ENCODE measurements at places on chromosomes 2 and 18.

DNA sequence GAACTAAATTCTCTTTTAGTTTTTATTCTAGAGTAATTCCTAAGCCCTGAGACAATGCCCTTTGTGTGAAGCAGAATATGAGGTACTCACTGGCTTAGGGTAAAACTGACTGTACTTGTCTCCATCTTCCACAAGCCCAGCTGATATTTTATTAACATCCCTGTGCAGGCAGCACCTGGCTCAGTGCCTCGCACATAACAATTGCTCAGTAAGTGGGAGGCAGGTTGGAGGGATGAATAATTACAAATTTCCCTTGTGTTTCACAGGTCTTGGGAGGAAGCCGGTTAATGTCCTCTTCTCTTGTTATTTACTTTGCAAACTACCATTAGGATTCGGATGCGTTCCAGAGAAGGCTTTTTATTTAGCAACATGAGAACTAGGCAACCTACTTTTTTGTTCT, 249.8 kb upstream of the FSHR start:
- DNase-seq: no peak

DNA sequence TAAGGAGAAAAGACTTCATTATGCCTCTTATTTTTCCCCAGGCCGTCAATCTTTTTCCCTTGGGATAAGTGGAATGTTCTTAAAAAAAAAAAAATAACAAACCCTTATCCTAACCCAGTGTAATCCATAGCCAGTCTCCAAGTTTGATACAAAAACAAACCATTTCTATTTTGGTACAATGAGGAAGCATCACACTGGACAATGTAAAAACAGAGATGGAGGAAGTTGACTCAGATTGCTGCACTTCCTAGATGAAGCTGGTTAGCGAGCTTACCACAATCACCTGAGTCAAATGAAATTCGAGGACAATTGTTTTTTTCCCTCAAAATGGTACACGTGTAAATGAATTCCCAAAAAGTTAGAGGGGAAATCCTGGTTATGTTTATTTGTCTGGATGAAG, 259.7 kb downstream of the TCF4 start:
- no peak for DNase-seq

GRCh38 chr18:2707551-2708168, 52.1 kb downstream of the SMCHD1 start:
- DNase-seq: no peak

DNA sequence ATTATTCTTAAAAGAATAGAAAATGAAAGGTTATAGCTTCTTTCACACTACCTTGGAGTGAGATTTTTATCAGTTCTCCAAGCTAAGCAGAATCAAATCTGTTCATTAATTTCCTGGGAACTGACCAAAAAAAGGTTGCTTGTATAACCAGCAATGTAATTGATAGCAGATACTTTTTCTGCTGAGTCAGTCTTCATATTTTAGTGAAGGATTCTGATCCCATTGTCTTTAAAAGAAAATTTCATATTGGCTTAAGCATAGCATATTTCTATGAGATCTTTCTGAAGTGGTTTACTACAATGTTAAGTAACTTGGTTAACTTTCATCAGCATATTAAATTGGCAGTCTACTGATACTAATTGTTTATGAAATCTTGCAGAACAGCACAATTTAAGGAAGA, 338.0 kb downstream of the TMX3 start:
- no peak for DNase-seq

DNA sequence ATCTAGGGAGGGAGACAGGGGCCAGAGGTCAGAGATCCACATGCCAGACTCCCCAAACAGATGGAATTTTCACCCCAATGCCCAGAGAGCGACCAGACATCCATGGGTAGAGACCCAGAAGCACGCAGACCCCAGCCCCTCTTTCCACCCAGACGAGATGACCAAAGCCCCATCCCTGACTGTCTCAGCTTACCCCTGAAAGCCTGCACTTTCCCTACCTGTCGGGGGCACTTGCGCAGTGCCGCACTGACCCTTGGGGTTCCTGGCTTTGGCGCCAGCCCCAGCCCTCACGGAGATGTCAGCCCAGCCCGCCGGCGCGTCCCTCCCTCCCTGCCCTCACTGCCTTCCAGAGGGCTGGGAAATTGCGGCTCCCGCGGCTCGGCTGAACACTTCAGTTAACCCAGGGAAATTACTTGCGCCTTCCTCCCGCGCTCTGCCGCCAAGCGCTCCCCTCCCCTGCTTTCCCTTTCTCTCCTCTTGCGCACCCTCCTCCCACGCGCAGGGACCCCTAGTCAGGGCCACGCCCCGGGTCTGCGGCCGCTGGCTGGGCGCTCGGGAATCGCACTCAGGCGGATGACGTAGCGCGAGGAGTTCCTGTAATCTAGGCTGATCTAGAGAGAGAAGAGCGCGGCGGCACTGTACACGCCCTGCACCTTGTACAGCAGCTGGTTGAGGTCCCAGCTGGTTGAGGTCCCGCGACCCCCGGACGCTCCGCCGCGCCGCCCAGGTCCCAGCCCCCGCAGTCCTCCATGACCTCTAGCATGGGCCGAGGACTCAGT, 12.0 kb downstream of the ALPG start:
- DNase-seq: peak; percentile 40

DNA sequence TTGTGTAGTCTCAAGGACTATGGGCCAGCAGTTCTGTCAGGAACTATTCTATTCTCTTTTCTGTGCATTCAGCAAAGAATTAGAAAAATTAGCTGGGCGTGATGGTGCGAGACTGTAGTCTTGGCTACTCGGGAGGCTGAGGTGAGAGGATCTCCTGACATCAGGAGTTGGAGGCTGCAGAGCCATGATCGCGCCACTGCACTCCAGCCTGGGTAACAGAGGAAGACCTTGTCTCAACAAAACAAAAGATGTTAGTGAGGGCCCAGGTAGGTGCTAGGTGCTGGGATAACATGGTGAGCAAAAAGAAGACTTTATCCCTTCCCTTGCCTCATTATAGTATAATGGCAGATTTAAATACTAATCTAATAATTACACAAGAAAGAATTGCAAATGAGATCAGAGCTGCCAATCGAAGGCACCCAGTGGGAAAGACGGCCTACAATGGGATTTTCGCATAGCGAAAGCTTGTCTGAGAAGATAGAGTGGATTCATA, 447 bp upstream of the MRPL19 start:
- no peak for DNase-seq

- no peak for DNase-seq
Measured at GRCh38 chr2:165629776-165630175, 160.3 kb downstream of the CSRNP3 start.

- DNase-seq: no peak
Measured at GRCh38 chr2:238726670-238727584, 121.0 kb upstream of the TWIST2 start.

- no peak for DNase-seq
Measured at GRCh38 chr2:98028101-98028561, 32.4 kb upstream of the TMEM131 start.

DNA sequence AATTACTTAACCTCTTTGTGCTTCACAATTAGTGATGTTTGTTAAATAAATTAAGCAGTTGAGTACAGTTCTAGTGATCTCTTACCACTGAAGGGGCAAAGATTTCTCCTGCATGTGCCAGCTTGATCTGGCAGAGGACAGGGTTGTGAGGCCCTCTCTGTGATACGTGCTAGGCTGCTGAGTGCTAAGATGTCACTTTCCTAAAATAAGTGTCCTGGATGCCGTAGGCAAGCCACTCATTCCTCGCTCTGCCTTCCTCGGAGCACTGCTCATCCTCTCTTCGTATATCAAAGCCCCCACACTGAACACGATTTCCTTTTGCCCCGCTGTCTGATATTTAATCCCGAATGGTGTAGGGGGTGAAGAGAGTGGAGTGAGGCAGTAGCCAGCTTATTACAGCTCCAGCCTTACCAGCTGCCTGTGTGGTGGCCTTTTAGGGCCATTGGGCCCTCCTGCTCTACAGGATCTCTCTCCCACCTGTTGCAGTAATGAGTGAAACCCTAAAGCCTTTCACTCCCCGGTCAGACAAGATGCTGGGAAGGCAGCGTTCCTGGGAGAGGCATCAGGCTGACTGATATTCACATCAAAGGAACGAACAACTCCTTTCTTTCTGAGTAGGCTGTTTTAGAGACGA, 40.5 kb downstream of the PTPRM start:
- no peak for DNase-seq

DNA sequence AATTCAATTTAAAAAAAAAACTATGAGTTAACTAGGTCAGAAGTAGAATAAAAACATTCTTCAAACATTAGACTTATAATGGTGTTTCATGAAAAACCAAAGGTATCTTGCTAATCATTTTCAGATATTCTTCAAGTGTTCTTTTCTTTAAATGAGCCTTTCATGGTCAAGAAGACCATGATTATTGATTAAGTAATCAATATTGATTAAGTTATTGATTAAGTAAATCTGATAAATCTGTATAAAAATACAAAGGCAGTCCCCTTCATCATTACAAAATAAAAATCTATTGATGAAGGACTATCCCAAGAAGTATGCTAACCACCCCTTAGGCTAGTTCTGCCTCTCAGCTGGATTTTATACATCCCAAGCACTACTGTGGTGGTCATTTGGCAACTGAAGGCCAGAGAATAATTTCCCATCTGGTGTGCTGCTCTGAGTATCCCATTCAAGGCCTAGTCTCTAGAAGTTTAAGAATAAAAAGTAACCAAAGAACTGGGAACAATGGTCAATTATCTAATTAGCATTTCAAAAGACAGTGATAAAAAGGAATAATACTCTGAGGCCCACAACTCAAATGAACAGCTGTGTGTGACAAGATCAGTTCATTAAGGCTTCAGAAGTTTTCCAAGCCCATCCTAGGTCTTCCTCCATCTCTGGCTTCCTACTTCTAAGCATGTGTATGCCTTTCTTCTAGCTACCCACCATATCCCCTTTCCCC, 63.5 kb downstream of the TCF4 start:
- DNase-seq: no peak

GRCh38 chr2:183951630-183952029, 646.7 kb upstream of the ZNF804A start:
- DNase-seq: no peak

DNA sequence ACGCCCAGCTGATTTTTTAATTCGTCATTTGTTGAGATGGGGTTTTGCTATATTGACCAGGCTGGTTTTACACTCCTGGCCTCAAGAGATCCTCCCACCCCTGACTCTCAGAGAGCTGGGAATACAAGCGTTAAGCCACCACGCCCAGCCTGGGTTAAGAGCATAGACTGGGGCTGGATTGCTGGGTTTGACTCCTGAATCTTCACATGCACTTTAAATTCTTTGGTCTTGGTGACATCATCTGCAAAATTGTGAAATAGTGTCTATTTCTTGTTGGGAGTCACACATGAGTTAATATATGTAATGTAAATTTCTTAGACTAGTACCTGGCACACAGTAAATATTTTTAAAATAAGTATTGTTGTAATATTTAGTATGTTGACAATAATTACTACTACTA, 257.4 kb downstream of the DOK6 start:
- no peak for DNase-seq

- no peak for DNase-seq
Measured at GRCh38 chr18:10669441-10670100, 143.7 kb downstream of the NAPG start.

DNA sequence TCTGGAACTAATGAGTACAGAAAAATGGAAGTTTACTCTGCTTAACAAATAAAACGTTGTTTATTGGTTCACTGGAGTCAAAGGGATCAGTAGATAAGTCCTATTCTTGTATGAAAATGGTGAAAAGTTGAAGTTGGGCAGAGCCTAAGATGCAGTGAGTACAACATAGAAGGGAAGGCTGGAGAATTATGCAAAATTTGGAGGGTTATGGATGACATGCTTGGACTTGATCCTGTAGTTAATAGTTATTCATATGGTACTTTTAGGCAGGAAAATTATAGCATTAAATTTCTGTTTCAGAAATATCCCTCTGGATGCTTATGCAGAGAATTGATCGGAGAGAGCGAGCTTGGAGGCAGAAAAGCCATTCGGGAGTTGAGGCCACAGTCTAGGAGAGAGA, 167.6 kb downstream of the KCNS3 start:
- DNase-seq: no peak

DNA sequence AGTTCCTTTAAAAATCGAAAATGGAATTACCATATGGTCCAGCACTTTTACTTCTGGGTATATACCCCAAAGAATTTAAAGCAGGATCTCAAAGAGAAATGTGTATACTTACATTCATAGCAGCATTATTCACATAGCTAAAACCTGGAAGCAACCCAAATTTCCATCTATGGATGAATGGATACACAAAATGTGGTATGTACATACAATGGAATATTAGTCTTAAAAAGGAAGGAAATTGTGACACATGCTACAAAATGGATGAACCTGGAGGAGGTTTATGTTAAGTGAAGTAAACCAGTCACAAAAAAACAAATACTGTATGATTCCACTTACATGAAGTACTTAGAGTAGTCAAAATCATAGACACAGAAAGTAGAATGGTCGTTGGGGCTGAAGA, 147.9 kb upstream of the LTBP1 start:
- no peak for DNase-seq

DNA sequence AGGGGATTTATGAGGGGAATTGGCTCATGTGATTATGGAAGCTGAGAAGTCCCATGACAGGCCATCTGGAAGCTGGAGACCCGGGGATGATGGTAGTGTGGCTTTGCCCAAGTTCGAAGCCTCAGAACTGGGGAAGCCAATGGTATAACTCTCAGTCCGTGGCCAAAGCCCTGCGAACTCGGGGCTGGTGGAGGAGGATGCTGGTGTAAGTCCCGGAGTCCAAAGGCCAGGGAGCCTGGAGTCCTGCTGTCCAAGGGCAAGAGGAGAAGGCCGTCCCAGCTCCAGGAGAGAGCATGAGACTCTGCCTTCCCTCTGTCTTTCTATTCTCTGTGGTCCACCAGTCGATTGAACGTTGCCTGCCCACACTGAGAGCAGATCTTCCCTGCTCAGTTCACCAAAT, 43.2 kb upstream of the CABLES1 start:
- DNase-seq: no peak

GRCh38 chr18:24964216-24964615, 387.8 kb downstream of the ZNF521 start:
- no peak for DNase-seq

DNA sequence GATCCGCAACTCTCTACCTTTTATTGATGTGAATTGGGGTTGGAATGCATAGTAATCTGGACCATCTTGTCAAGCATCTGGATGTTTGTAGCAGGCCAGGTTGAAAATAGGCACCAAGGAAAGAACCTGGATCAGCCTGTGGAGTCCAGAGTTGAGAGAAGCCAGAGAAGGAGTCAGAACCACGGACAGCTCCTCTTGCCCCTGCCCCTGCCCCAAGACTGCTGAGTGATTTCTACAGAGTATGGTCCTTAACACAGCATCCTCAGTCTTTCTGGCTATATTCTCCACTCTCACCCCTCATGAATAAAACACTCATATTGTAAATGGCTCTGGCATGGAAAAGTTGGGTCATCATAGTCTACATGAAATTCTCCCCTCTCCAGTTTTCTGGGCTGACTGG, 154.6 kb downstream of the LOXHD1 start:
- no peak for DNase-seq

GRCh38 chr2:177326005-177326404, 61.5 kb upstream of the NFE2L2 start:
- DNase-seq: no peak

DNA sequence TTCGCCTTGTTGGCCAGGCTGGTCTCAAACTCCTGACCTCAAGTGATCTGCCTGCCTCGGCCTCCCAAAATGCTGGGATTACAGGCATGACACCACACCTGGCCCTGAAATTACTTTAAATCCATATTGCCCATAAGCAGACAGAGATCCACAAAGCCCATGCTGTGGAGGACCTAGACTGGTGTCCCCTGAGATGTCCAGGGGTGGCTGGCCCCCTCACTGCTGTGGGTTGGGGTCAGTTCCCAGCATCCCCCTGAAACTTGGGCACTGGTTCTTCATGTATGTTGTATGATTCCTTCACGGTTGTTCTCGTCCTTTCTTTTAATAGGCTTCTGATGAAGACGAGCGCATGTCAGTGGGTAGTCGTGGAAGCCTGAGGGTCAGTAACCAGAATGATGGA, 78.1 kb upstream of the RBM44 start:
- DNase-seq: no peak

GRCh38 chr2:57373530-57373929, 673.1 kb upstream of the VRK2 start:
- DNase-seq: no peak

Data from NCI-H526 treated with DMSO at 0.1 percent for 48 hours (cell line).